ENCODE measurements at places on chromosomes 2 and 18.

DNA sequence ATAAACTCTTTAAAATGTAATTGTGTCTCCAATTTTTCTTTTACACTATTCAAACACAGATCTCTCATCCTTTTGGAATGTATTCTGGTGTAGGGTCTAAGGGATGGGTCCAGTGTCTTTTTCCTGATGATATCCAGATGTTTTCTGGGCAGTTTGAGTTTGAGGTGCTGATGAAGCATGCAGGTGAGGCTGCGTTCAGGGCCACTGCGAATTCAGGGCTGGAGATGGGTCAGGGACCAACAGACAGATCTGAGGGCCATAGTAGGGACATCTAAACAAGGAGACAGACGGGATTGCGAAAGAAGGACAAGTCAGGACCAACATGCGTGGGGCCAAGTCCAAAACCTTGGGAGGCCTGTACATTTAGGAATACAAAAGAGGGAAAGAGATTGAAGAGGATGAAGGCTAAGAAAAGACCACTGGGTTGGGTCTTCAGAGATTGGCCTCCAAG lies 70.2 kb downstream of the ACAA2 start:
- no peak for DNase-seq

- DNase-seq, result no peak
These were observed 97.9 kb downstream of the DNER start for GRCh38 chr2:229616433-229616832.

GRCh38 chr2:145156199-145156598 lies 636.3 kb upstream of the ZEB2 start:
- no peak for DNase-seq

GRCh38 chr18:12011957-12012549 lies 30.7 kb downstream of the IMPA2 start:
- no peak for DNase-seq

DNA sequence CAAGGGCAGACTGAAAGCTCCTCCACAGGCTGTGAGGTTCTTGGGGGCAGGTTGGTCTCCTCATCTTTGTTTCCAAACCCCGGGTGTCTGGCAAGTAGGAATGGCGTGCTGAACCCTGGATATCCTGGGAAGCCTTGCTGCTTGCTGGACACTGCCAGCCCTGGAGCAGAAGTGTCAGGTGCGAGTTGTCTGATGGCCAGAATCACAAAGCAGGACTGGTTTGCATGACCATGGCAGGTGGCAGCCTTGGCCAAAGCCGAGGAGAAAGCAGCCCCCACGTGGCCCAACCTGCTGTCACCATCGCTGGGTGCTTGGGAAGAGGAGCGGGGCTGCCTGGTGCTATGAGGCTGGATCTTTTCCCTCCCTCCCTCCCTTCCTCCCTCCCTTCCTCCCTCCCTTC lies 309.5 kb upstream of the HS6ST1 start:
- no peak for DNase-seq

DNA sequence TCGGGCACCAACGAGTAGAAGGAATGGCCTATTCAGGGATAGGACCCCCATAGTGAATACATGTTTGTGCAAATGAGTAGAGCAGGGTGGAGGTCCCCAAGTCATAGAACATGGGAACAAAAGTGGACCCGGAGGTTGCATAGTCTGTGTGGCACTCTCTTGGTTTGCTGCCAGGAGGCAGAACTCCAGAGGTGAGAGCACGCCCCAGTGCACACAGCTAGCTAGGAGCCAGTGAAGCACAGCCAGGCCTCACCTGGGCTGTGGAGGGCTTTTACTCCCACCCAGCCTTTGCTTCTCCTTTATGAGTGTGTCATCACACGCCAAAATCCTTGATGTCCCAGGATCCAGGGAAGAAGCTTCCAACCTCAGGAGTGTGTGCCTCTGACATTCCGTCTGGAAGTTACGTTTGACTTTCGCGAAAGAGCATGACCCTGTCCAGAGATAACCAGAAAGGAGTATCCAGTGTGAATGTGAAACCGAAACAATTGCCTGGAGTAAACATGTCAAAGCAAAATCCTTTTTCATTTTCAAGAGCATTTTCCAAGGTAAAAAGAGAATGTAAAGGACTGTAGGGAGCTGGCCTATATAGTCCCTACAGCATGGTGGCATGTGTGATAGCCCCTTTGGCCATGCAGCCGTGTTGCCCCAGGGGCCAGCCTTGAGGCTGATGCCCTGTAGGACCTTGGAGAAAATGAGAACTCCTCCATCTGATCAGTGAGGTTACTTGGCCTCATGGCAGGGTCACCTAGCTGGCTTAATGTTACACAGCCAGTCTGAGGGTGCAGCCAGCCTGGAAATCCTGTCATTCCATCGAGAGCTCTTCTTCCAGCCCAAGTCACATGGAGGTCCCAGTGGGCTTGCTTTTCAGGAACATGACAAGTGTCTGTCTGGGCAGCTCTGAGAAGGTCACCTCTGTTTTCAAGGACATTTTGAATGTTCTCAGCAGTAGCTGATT lies 8.8 kb downstream of the TRIB2 start:
- no peak for DNase-seq

GRCh38 chr2:202560200-202560599 lies 74.6 kb upstream of the FAM117B start:
- DNase-seq, result no peak

GRCh38 chr2:237438080-237438940 lies 24.3 kb upstream of the COL6A3 start:
- DNase-seq, result no peak

DNA sequence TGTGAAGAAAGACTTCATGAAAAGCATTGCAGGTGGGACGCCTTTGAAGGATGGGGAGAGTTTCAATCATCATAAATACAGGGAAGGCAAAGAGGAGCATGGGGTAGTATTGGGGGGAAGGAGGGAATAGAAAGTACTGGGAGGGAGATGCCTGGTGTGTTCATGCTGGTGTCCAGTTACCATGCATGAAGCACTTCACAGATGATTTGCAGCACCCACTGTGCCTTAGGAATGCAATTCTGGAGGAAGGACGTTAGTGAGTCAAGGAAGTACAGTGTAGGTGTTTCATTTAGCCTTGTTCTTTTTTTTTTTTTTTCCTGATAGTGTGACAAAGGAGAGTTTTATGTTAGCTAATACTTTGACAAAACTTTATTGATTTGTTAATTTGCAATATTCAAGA lies 36.8 kb downstream of the ADAM23 start:
- no peak for DNase-seq

DNA sequence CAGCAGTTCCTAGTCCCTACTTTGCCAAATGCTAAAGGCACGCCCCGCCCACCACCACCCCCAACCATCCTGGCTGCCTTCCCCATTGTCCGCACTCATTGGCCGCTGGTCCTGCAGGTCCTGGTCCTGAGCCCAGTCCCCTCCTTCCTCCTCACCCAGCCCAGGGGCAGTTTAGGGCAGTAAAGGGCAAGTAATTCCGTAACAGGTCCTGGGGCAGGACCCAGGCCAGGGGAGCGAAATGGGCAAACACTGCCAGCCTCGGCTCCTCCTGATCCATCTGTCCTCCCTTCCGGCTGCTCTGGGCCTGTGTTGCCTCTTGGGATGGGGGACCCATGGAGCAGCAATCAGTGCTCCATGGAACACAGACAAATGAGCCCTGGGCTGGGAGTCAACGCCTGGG lies 6.1 kb downstream of the ADCY3 start:
- DNase-seq, result no peak

DNA sequence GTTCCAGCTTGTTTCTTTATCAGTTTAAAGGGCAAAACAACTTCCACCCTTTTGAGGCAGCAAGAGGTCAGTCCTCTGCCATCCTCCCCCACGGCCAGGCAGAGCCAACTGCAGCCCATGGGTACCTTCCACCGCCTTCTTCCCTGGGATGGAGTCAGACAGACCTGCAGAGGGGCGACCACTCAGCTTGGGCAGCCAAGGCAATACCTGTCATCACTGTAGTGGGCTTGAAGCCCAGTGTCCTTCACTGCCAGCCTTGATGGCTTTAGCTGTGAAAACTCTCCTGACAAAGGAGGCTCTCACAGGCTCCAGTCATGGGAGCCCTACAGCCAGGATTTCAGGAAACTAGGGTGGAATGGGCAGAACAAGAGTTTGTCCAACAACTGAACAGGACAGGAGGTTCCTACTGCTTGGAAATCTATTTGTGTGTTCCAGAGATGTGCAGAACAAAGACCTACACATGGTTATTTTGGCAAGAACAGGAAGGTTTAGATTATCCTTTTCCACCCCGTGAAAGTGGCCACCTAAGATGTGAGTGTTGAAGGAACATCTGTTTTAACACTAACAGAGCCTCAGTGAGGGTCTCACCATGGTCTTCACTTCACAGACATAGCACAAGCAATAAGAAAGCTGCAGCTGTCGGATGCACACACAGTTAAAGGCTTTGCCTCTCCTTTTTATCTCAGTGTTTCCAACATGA lies 93.9 kb upstream of the RMDN2 start:
- no peak for DNase-seq

- no peak for DNase-seq
These were observed 55.7 kb downstream of the RAB27B start for GRCh38 chr18:54883816-54884604.

DNA sequence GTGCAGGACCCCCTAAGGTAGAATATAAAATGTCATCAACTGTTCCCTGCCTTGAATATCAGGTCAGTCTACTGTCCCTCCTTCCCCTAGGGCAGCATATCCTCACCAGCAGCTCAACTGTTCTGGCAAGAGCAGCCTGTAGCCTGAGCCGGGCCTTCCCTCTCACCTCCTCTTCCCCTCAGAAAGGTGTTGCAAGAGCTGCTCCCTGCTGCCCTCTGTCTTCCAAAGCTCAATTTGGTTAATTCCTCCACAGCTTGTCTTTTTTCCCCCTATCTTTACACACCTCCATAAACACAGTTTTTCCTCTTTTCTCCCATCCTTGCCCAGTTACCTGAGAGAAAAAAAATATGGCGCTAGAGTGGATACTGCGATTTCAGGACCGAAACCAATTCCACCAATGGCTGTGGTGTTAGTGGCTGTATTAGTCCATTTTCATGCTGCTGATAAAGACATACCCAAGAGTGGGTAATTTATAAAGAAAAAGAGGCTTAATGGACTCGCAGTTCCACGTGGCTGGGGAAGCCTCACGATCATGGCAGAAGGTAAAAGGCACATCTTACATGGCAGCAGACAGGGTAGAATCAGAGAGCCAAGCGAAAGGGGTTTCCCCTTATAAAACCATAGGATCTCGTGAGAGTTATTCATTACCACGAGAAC lies 184.7 kb downstream of the MREG start:
- no peak for DNase-seq

- DNase-seq, result no peak
These were observed 880.0 kb downstream of the LRRTM4 start for GRCh38 chr2:76642129-76642528.

GRCh38 chr2:233121856-233122255 lies 61.7 kb downstream of the INPP5D start:
- DNase-seq, result no peak

DNA sequence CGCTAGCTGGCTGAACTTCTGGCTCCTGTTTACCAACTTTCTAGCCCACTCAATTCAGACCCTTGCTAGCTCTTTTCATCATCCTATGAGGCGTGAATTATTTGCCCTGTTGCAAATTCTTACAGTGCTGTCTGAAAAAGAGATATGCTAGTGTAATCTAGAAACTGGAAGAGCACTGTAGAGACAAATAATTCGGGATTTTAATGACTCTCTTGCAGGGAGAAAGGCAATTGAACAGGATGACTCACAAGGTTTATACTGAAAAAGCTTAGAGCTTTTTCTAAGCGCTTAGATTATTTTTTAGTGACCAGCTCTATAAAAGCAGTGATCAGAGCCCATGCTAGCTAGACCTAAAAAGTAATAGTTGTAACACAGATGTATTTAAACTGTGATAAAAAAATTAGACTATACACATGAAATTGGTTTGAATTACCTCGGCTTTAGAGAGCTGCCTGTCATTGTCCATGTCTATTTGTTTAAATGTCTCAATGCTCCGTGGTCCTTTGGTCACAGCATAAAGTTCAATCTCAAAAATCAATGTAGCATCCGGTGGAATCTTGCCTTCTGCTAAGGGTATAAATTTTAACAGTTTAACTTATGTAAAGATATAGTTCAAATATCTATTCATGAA lies 9.1 kb downstream of the FKBP7 start:
- DNase-seq, result no peak

GRCh38 chr18:77597726-77598125 lies 348.1 kb downstream of the GALR1 start:
- DNase-seq, result no peak

GRCh38 chr2:94956797-94957391 lies 68.6 kb upstream of the MAL start:
- DNase-seq, result peak; percentile 10

GRCh38 chr2:152031747-152032306 lies 67.0 kb downstream of the CACNB4 start:
- DNase-seq, result no peak

- DNase-seq, result no peak
These were observed 566 bp upstream of the CMPK2 start for GRCh38 chr2:6866275-6866671.

DNA sequence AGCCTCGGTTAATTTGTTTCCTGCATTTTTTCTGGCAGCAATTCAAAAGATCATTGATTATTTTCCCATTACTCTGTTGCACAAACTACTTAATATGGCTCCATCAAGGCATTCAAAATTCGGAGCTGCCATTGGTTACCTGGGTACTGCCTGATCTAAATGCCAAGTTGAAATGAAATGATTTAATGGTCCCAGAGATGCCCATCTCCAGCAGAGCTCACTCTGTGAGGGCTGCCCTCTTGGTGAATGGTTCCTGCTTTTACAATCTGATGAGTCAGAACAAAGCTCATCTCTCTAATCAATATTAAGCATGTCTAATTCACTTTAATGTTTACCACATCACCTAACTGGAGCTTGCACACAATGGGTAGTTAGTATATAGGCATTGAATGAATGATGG lies 126.1 kb downstream of the CTNNA2 start:
- DNase-seq, result no peak

DNA sequence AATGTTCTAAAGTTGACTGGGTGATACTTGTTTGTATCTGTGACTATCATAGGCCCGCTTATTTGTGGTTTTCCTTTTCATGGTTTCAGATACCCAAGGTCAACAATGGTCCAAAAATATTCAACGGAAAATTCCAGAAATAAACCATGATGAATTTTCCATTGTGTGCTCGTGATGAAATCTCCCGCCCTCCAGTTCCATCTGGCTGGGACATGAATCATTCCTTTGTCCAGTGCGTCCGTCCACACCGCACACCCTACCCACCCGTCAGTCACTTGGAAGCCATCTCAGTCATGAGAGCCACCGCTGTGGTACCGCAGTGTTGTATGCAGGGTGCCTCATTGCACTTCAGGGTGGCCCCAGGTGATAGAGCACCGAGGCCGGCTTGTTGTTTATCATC lies 268.2 kb upstream of the PXDN start:
- DNase-seq, result no peak

DNA sequence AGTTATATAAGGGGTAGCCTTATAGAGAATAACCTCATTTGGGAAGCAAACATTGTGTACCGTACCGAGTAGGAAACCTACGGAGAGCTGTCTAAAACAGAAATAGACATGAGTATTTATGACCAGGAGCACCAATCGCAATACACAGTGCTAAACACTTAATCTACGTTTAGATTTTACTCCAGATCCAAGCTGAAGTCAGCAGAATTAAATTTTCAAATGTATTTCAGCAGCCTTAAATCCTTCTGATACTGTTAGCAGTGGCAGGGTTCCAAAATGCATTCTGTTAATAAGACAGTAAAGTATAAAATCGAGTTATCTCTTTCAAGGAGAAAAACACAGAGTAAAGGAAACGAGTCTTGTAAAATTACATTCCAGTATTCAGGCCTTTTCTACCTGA lies 118.1 kb upstream of the ZNF521 start:
- DNase-seq, result no peak

- no peak for DNase-seq
These were observed 30.4 kb downstream of the PRKRA start for GRCh38 chr2:178420463-178420999.

- DNase-seq, result no peak
These were observed 209.2 kb upstream of the ZSWIM2 start for GRCh38 chr2:187058198-187058597.

- no peak for DNase-seq
These were observed 1045.1 kb upstream of the POU3F3 start for GRCh38 chr2:103808814-103809213.
